ENCODE measurements at places on chromosomes 12 and 14.

DNA sequence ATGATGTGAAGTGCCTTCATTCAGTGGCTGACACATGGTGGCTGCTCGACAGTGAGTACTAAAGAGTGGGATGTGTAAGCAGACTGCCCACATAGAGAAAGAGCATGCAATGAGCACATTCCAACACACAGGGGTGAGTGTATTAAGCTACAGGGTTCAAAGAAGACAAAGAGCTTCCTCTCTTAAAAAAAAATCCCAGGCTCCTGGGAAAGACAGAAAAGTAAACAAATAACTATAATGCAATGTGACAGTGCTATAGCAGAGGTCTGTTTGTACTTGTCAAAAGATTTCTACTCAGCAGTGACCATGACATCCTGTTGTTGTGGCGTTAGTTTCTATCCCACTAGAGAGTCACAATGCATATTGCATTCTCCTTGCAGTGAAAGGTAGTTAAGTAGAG lies 12.4 kb upstream of the PCNX1 start:
- DNase-seq, result no peak

GRCh38 chr12:43396671-43397070 lies 155.3 kb downstream of the ADAMTS20 start:
- no peak for DNase-seq

DNA sequence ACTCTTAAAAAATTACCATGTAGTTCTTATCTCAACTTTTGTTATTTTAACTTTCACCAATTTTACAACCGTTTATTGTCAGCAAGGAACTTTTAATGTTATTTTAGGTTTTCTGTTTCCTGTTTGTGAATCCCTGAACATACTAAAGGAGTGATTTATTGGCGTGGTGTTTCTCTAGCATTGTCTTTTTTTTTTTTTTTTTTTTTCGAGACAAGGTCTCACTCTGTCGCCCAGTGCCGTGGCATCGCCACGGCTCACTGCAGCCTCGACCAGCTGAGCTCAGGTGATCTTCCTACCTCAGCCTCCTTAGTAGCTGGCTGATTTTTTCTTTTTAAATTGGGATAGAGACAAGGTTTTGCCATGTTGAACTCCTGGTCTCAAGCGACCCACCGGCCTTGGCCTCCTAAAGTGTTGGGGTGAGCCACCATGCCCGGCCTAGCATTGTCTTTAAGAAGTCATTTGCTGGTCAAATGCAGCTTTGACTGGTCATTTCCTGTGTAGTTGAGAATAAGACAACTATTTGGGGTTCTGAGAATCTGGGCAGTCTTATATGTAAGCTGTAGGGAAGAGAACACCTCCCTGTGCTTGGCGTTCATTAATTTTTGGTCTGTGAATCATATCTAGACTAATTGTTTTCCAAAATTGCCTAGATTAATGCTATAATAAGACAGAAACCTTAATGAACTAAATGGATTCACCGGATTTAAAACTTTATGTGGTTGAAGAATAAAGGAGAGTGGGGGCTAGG lies 2.1 kb downstream of the WASHC4 start:
- DNase-seq, result no peak

- DNase-seq, result no peak
Measured at GRCh38 chr14:105203701-105204100, 22.6 kb upstream of the NUDT14 start.

- no peak for DNase-seq
Measured at GRCh38 chr12:130683811-130684210, 32.3 kb downstream of the RIMBP2 start.

DNA sequence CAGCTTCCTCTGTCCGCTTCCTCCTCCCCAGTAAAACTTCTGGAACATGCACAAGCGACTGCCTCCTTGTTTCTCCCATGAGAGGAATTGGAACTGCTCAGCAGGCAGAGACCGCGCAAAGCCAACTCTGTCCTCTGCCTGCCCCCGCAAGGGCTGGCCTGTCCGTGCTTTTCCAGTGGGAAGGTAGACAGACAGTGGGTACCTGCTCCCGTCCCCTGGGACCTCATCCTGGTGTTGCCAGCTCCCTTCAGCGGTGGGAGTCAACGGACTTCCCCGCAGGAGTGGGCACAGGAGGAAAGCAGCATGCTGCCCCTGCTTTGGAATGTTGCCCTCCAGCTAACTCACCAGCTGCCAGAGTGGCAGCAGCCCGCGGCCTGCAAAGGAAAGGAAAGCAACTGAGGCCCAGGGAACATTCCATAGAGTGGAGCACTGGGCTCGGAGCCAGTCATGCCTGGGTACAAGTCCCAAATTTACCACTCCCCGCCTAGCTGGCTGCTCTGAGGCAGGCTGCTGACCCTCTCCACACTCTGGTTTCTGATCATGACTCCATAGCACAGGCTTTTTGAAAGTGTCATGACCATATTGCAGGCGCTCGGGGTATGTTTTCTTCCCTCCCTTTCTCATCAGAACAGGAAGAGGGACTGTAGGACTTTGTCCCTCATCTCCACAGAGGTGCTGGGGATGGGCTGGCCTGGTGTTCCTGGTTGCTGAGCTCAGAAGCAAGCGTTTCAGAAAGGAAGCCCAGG lies 89.2 kb upstream of the CLMN start:
- DNase-seq, result no peak

GRCh38 chr14:104424406-104425072 lies 155.0 kb upstream of the C14orf180 start:
- no peak for DNase-seq

GRCh38 chr12:115043079-115043478 lies 359.1 kb upstream of the TBX3 start:
- no peak for DNase-seq

Measured in activated T-cell treated with anti-CD3 and anti-CD28 coated beads for 48 hours (primary cell).